Ovary (tissue), 10 donors: ENCODE measurements at places on chromosomes 12 and 14. TPM values are rescaled to one million over a fixed set of nuclear protein-coding genes. Genes with fewer than 3 reads are reported as not detected.

- DNase-seq = peak; percentile 32
Observed at GRCh38 chr14:49303946-49304516, 282.1 kb downstream of the RPS29 start.

GRCh38 chr14:54207075-54207474 lies 189.7 kb upstream of the CDKN3 start:
- DNase-seq = no peak

- DNase-seq = no peak
Observed at GRCh38 chr14:30885840-30886740, 11.7 kb downstream of the COCH start.

ZC2HC1C gene
- total RNA-seq = 0.76 TPM

- no peak for DNase-seq
Observed at GRCh38 chr14:59483363-59483762, 845 bp downstream of the L3HYPDH start.

DNA sequence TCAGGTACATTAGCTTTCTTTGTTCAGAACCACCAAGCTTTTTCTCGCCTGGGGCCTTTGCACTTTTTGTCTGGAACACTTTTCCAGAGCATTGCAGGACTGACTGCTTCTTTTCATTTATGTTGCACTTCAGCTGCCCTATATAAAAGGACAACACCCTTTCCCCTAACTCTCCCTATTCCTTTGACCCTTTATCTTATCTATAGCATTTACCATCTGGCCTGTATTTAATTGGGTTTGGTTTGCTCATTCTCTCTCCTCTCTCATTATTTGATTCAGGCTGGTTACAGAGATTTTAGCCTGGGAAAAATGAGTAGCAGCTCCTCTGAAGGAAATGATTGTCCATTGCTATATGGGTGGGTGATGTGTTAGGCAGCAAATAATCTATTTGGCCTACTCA lies 165.4 kb downstream of the KICS2 start:
- no peak for DNase-seq

GRCh38 chr12:22700106-22700505 lies 75.1 kb downstream of the ETNK1 start:
- no peak for DNase-seq

DNA sequence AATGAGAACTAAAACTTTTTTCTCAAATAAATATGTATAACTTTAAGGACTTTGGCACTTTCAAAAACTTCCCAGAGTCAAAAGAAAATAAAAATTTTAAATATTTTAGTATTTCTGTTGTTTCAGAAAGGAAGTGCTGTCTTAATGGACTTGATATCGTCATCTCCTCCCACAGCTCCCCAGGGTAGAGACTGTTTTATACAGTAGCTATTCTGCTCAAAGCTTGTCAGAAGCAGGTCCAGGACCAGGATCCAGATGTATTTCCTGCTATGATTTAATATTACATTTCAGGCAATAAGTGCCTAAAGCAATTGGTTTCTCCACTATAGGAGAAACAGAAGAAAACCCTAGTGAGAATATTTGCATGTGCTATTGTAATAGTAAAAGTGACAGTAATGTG lies 218.5 kb upstream of the G2E3 start:
- no peak for DNase-seq

RPS6KA5 gene
- 7.7 TPM for total RNA-seq

GLIPR1L1 gene
- not detected for total RNA-seq

DNA sequence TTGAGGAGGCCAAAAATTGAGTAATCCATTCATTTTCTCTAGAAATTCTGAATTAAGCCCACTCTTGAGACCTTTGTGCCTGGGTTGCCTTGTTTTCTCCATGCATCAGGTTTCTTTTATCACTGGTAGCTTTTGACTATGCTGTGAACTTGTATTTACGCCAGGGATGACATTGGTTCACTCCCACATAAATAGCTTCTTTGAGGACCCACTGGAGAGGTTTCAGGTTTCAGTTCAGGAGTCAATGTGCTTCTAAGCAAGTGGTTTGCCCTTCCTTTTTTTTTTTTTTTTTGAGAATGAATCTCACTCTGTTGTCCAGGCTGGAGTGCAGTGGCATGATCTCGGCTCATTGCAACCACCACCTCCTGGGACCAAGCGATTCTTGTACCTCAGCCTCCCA lies 10.2 kb upstream of the SLC17A8 start:
- no peak for DNase-seq

DNA sequence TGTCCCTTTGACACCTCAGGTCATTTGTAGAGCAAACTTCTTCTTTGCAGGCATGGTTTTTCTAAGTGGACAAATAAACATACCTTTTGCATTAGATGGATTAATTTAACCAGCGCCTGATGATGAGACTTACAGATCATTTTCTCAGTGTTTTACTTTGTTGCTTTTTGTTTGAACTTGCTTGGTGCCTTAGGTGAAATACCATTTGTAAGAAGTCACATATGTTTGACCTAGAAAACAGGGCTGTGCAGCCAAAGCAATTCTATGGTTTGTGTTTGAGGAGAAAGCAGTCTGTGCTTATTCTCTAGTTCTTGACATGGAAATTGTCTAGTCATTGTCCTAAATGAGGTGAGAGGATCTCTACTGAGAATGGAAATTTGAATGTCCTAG lies 111.1 kb downstream of the DIP2B start:
- DNase-seq = no peak

KRT82 gene
- not detected for total RNA-seq

KERA gene
- 0.13 TPM for total RNA-seq

ISCA2 gene
- total RNA-seq = 11.7 TPM

DNA sequence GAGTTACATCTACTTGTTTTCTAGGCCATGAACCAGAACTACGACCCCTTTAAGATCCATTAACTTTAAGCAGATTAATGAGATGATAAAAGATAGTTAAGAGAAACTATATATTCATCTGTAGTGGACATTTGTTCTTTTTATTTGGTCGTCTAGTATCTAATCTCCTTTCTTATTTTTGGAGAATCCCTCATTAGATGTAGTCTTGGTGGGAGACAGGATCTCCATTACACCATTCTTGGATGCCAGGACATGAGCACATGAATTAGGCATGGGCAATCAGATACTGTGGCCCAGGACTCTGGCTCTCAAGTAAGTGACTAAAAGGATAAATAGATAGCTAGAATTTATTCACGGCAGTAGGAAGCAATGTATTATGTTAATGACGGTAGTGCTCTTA lies 245.0 kb downstream of the ATP23 start:
- DNase-seq = no peak

DNA sequence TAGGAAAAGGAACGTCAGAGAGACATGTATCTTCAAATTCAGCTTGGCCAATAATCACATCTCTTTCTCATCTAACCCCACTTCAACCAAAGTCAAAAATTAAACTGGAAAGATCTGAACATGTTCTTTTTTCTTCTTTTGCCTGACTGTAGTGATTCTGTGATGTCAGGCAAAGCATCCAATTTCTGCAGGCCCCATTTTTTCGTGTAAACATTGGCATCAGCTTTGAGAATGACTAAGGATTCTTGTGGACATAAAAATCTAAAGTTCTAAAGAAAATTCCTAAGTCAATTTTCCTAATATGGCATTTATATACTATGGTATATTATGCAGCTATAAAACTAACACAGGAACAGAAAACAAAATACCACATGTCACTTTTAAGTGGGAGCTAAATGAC lies 89.1 kb downstream of the STXBP6 start:
- DNase-seq = no peak

KRT6C gene
- total RNA-seq = not detected

SMIM41 gene
- 1.9 TPM for total RNA-seq

GRCh38 chr14:48814562-48814961 lies 771.6 kb downstream of the RPS29 start:
- no peak for DNase-seq

DNA sequence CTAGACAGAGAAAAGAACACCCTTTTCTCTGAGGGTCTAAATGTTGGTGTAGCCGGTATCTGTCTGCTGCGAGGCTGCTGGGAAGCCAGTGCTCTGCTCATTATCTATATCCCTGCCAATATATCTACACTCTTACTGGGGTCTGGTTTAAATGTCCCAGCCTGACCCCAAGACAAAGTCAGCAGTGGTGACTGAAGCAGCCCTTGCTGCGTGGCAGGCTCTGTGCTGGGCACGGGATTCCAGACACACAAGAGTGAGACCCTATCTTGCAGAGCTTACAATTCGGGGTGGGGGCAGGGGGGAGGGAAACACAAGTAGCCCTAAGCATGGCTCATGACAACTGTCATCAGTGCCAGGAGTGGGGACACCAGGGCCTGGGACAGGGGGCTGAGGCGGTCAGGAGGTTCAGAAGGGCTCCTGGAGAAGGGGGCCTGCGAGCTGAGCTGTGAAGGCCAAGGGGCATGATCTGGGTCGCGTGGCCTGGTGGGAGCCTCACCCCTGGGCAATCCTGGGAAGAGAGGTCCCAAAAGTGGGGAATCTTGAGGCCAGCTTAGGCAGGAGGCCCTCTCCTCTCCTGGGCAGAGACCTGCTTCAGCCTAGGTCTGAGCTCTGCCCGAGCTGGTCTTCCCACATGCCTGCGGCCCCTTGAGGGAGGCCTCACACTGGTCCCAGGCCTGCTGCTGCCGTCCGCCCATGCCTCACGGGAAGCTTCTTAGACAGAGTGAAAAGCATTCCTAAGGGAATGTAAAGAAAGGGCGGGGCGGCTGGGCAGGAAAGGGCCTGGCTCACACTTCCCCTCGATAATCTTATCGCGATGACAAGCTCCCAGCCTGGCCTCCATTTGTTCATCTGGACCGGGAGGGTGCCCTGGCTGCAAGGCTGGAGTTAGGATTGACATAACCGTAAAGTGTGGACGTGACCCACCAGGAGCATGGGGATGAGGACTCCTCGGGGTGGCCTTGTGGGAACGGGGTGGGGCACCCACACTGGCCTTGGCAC lies 7.3 kb upstream of the RCOR1 start:
- DNase-seq = no peak

- no peak for DNase-seq
Observed at GRCh38 chr14:96245710-96246538, 10.1 kb upstream of the BDKRB1 start.

GRCh38 chr12:34097213-34097612 lies 74.9 kb downstream of the ALG10 start:
- no peak for DNase-seq

GRCh38 chr14:50312734-50313054 lies 570 bp downstream of the DMAC2L start:
- DNase-seq = no peak

CIDEB gene
- 18.7 TPM for total RNA-seq

GRCh38 chr14:105150026-105150367 lies 18.6 kb downstream of the JAG2 start:
- DNase-seq = no peak

PSMB5 gene
- total RNA-seq = 65.3 TPM

DNA sequence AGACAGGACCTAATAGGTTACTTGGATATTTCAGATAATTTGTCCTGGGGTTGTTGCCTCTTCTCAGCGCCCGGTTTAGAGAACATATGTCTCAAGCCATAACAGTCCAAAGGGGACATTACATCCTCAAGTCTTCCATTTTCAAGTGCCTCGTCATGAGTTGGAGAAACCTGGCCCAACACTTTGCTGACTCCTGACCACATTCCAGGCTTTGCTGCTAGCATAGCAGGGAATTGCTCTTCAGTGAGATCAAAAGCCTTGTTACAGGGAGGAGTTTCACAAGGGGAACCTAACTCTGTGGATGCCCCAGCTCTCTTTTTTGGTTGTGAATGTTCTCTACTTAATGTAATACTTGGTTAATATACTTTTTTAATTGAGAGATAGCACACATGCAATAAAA lies 8.2 kb upstream of the MMP19 start:
- DNase-seq = no peak
